ENCODE measurements at places on chromosomes 1 and 21. TPM values are rescaled to one million over a fixed set of nuclear protein-coding genes. Genes with fewer than 3 reads are reported as not detected.

Gene MYOC
- total RNA-seq: 84.2 TPM

Gene HTR6
- 0.14 TPM for total RNA-seq

Gene CLCNKA
- 0.31 TPM for total RNA-seq

Gene PBX1
- total RNA-seq: not detected

Gene RGS8
- total RNA-seq: not detected

Gene SELL
- 0.06 TPM for total RNA-seq

DNA sequence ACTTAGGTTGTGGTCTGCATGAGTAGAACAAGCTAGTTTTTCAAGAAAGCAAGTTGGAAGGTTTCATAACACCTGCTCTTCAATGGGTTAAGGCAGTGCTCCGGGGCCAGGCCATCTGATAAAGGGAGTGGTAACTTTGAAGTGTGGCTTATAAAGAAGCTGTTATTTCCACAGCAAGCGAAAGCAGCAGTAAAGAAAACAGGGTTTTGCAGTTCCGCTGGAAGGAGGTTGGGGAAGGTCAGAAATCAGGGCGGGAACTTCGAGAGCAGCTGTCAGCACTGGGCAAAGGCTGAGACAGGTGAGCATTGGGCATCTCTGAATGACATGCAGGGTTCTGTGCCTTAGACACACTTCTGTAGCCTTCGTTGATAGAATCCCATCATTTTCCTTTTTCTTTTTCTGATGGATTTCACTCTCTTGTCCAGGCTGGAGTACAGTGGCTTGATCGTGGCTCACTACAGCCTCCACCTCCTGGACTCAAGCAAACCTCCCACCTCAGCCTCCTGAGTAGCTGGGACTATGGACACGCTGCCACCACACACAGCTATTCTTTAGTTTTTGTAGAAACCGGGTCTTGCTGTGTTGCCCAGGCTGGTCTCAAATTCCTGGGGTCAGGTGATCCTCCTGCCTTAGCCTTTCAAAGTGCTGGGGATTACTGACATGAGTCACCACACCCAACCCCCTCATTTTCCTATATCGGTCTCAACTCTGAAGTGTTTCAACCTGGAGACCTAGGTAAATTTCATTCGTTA is 20.5 kb downstream of the TMEM51 start:
- DNase-seq: no peak

GRCh38 chr1:51750729-51751128 is 127.8 kb downstream of the NRDC start:
- DNase-seq: no peak

GRCh38 chr1:238653693-238654321 is 732.6 kb upstream of the CHRM3 start:
- no peak for DNase-seq

DNA sequence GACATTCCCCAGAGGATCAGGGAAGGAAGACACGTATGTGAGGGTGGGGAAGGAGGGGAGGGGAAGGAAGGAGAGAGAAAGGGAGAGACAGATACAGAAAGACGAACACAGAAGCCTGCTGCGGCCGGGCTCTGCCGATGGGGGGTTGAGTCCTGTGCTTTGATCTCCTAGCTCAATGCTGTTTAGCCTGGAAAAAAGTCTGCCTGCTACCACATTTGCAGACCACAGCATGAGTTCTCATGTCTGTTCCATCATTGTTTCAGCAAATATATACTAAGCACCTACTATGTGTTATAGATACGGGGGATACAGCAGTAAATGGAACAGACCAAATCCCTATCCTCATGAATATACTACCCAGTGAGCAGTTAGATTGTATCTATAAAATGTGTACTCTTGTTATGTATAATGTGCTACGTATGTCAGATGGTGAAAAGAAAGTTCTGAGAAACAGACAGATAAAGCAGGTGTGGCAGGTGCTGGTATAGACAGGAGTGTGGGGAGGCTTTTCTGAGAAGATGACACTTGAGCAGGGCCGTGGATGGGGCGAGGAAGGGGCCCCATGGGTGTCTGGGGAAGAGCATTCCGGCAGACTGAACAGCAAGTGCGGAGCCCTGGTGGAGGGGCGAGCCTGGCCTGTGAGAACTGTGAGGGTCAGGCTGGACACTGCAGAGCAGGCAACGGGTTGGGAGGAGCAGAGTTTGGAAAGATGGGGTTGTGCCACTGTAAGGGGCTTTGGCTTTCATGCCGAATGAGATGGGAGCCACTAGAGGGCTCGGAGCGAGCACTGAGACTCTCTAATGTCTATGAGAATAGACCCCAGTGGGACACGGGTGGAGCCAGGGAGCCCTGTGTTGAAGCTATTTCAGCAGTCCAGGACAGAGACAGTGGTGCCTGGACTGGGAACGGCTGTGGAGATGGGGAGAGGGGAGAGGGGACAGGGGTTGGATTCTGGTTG is 34.1 kb downstream of the KIAA1614 start:
- DNase-seq: no peak

GRCh38 chr1:247357052-247357780 is 25.5 kb upstream of the ZNF496 start:
- DNase-seq: no peak

DNA sequence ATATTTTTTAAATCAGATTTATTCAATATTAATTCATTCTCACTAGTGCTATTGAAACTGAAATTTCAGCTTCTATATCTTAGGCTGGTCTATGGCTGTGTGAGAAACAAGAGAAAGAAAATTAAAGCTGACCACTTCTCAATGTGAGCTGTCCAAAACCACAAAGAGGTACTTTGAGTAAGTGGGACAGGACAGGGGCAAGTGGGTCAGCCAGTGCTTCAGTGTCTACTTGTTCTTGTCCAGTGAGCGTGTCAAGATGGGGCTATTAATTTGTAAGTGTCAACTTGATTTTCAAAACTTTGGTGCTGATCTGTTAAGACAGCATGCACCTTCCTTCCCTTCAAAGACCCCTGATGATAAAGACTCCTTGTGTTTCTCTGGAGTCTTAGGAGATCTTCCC is 533.9 kb downstream of the PLPP3 start:
- DNase-seq: no peak

Data from G401 (cell line).